Activated CD4-positive, alpha-beta T cell treated with anti-CD3 and anti-CD28 coated beads for 24 hours (primary cell): ENCODE measurements at places on chromosomes 6 and 20.

GRCh38 chr20:63968928-63969760, 586 bp downstream of the ZNF512B start:
- no peak for DNase-seq

- no peak for DNase-seq
These were observed 220.5 kb downstream of the SYNE1 start for GRCh38 chr6:152416652-152417051.

GRCh38 chr6:84553527-84553926, 210.9 kb downstream of the TBX18 start:
- no peak for DNase-seq

GRCh38 chr6:38703949-38704590, 1.1 kb upstream of the GLO1 start:
- no peak for DNase-seq

DNA sequence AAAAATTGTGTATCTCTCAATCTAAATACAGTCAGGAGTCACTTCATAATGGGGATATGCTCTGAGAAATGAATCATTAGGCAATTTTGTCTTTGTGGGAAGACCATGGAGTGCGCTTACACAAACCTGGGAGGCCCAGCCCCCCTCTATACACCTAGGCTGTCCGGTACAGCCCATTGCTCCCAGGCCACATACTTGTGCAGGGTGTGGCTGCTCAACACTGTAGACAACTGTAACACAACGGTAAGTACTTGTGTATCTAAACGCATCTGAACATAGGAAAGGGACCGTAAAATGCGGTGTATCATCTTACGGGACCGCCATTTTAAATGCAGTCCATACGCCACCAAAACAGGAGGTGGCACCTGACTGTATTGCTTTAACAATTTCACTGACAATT, 58.0 kb upstream of the FRMD1 start:
- no peak for DNase-seq

- DNase-seq: no peak
These were observed 326.6 kb downstream of the NRN1 start for GRCh38 chr6:5680095-5680494.

DNA sequence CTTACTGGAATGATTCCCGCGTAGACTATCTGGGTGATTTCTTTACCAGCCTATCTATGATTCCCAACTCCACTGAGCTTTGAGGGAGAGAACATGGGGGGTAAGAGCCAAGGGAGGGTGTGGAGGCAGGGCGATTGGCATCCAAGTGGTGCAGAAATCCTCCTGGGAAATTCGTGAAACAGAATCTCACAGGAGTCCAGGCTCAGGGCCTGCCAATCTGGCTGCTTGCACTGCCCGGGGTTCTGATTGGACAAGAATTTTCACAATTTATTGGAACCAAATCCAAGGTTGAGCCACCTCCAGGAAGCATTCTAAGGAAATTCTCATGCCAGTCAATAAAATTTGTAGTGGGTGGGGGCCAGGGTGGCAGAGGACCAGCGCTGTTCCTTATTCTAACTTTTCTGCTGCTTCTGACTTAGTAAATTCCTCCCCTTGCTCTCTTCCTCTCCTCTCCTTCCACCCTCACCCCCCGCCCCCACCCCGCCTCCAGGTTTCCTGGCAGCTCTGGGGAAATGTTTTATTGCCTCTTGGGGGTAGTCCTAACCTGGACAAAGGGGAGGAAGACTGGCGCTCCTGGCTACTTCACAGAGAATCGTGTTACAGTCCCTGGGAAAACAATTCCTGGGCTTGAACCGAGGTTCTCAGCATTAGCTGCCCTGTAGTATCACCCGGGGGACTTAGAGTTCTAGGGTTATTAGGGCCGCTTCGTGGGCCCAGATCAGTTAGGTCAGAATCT, 3.1 kb downstream of the BMP6 start:
- no peak for DNase-seq

DNA sequence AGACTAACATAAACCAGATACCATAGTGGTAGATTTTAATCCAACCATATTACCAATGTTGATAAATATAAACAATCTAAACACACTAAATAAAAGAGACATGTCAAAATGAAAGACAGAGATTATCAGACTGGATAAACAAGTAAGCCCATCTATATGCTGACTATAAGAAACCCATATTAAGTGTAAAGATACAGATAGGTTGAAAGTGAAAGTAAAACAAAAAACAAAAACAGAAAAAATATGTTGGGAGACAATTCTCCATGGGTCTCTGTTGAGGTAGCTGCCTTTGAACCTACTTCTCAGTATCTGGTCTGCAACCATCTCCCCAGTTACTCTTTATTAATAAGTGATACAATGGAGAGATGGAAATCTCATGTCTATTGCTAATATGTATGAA, 21.2 kb downstream of the REV3L start:
- no peak for DNase-seq

DNA sequence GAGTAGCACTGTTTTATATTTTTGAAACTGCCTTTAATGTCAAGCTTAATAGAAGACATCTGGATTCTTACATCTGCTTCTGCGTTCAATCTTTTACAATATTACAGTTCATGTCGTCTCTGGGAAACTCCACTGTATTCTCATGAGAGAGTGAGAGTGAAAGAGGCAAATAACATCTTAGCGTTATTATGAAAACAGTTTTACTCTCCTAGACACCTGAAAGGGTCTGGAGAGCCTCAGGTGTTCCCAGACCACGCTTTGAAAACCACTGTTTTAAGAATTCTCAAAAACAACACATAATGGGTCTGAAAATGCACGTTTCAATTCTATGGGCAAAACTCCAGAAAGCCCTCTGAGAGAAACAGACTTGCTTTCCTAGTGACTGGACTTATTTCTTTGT, 63.3 kb downstream of the ARHGAP18 start:
- DNase-seq: no peak

DNA sequence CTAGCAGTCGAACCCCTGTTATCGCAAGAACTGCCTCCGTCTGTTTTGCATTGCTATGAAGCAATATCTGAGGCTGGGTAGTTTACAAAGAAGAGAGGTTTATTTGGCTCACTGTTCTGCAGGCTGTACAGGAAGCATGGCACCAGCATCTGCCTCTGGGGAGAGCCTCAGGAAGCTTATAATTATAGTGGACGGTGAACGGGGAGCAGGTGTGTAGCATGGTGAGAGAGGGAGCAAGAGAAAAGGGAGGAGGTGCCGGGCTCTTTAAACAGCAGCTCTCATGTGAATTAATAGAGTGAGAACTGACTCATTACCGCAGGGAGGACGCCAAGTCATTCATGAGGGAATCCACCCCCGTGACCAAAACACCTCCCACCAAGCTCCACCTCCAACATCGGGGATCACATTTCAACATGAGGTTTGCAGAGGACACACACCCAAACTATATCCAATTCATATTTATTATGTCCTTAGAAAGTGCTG, 172.6 kb upstream of the KCNG1 start:
- no peak for DNase-seq

DNA sequence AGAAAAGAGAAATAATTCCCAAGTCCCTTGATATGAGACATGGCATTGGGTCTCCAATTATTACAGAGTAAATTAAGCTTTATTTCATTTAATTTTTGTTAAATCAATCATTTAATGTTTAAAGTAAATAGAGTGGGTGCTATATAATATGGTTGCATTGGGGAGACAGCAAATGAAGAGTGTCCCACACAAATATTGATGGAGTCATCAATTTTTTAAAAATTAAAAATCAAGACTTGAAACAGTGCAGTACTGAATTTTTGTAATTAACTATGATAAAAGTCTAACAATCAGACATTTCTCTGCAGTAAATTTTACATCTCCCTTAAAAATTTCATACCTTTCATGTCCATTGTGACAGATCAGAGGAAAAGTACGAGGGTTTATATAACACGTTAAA, 193.9 kb upstream of the ID4 start:
- DNase-seq: no peak

DNA sequence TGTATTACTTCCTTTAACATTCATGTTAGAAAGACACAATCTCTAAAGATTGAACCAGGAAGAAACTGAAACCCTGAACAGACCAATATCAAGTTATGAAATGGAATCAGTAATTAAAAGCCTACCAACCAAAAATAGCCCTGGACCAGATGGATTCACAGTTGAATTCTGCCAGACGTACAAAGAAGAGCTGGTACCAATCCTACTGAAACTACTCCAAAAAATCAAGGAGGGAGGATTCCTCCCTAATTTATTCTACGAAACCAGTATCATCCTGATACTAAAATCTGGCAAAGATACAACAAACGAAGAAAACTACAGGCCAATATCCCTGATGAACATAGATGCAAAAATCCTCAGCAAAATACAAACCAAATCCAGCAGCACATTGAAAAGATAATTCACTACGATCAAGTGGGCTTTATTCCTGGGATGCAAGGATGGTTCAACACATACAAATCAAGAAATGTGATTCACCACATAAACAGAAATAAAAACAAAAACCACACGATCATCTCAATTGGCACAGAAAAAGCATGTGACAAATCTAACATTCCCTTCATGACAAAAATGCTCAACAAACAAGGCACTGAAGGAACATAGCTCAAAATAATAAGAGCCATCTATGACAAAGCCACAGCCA, 15.0 kb downstream of the CDK19 start:
- no peak for DNase-seq

GRCh38 chr6:157762636-157763035, 60.4 kb upstream of the SNX9 start:
- DNase-seq: no peak

DNA sequence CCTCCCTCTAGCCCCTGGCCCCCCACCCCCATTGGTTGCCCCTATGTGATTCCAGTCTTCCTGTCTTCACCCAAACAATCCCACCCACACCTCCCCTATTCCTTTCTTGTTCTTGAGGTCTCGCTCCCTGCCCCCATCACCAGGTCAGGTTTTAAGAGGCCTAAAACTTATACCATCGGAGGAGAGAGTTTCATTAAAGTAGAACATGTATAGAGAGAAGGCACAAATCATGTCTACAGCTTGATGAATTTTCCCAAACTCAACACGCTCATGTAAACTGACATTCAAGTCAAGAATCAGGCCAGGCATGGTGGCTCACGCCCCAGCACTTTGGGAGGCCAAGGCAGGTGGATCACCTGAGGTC, 44.5 kb downstream of the TGM2 start:
- DNase-seq: no peak

- DNase-seq: no peak
These were observed 585.3 kb upstream of the FLRT3 start for GRCh38 chr20:14922503-14923267.

GRCh38 chr6:122872311-122872710, 83.3 kb downstream of the SMPDL3A start:
- DNase-seq: no peak

DNA sequence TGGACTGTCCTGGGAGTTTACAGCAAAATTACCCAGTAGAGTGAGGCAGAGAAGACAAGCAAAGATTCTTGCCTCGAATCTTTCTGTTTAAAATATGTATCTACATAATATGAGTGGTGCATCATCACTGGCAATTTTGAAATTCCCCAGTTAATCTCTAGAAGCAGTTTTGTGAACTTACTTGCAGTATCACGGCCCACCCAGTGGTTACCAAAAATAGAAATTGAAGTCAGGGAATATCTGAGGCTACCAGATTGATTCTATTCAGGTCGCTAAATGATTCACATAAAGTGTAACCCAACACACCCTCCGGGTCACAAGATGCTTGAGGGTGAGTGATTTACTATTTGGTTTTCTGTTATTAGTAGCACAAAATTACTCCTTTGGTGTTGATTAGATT, 111.9 kb downstream of the PPP1R14C start:
- DNase-seq: no peak

DNA sequence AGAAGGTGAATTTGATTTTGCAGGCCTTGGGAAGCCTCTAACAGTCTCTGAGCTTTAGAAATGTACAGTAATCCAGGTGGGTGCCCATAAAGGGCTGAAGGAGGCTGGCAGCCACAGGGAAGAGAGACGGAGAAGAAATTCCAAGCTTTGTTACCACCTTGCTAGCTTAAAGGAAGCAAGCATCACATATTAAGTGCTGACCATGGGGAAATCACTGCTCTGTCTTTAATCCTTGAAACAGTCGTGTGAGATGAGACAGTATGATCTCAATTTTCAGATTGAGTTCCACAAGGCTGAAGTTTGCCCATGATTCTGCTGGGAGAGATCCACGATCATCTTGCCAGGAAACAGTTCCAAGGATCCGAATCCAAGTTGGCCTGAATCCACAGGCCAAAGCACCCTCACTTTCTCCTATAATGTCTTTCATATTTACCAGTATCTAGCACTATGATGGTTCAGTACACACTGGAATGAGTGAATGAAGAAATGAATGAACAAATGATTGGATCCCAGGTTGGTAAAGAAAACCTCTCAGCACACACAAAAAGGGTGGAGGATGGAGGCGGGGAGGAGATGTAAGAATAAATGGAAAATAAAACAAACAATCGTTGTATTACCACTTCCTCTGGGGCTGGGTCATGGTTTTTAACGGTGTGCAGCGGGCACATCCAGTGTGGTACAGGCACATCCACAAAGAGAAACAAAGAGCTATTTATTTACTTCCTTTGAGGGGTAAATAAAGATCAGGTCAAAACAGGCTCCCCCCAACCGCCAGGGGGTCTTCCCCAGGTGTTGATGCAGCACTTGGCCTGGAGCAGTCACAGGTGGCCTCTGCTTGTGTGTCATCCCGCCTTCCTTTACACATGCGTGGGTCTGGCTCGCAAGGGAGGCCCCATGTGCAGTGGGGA, 28.2 kb upstream of the TAF8 start:
- DNase-seq: peak; percentile 56

- DNase-seq: no peak
These were observed 86.0 kb downstream of the SESN1 start for GRCh38 chr6:109008537-109009235.

DNA sequence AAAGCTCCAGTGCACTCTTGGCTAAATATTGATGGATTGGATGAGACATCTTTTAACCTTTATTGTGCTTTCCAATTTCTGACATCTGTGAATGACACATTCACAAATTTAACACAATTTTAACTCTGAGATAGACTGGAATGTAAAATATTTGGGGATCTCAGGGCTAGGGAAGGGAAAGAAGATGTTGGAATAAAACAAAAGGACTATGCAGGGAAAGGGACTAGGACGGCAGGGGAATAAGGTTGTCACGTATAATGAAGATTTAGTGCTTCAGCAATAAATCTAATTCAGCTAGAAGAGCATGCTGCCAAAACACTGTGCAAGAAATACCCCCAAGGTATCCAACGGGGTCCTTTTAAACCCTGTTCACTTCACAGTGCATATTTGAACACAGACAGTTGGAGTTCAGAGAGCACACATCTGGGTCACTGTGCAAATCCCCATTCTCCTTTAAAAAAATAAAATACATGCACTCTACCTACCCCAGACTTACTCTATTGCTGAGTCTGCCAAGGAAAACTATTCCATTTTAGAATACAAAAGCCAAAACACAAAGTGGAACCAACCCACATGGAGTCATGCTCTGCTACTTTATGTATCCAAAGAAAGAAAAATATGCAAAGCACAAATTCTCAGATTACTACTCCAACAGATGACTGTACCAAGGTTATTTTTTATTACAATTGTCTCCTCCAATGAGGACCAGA, 151.0 kb upstream of the RSPO3 start:
- DNase-seq: no peak

GRCh38 chr20:38420388-38421085, 14.6 kb downstream of the SNHG17 start:
- DNase-seq: no peak

- DNase-seq: peak; percentile 8
These were observed 538 bp upstream of the GRM1 start for GRCh38 chr6:146028252-146028795.
